H1 (cell line): ENCODE measurements at places on chromosomes 5 and 9. TPM values are rescaled to one million over a fixed set of nuclear protein-coding genes. Genes with fewer than 3 reads are reported as not detected.

DNA sequence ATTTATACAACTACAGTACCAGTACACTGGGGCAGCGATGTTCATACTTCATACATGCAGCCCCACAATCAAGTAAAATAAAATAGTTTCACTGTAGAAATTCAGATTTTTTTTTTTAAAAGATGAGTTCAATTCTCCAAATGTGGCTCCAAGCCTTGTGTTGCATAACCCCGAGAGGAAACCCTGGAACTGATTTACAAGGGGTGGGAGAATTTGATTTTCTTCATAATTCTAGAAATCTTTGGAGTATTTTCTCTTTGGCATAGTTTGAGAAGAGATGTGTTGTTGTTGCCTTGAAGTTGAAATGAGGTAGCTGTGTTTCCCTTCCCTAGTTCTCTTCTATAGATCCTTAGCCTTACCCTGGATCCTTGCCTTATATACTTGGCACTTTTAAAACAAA, 3.1 kb downstream of the RHOBTB3 start:
- H3K4me1 ChIP-seq: no peaks in the 10 kb centered on the region
- H3K27ac ChIP-seq: no peak overlapping the region
- no peak overlapping the region for H3K4me3 ChIP-seq
- no peaks in the 10 kb centered on the region for H3K36me3 ChIP-seq
- DNase-seq: no peak
- peaks cover 1% of the 10 kb centered on the region for H3K27me3 ChIP-seq

DNA sequence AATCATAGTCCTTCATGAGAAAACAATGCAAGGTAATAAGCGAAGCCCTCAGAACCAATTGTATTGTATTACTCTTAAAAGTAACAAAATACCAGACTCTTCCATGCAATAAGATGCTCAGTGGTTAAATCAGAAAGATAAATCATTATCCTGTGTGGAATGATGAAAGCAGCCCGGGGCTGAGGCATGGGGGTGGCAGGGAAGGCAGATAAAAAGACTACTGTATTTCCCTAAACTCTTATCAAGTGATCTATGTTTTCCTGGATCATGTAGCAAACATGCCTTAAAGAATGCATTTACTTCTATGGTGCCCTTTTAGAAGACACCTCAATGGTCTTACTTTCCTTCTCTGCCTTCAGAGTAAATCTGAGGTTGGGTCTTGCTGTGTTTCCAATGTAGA, 105.6 kb upstream of the DAPK1 start:
- DNase-seq: no peak
- no peaks in the 10 kb centered on the region for H3K27me3 ChIP-seq
- no peak overlapping the region for H3K4me3 ChIP-seq
- H3K27ac ChIP-seq: no peak overlapping the region
- no peaks in the 10 kb centered on the region for H3K36me3 ChIP-seq
- peaks cover 9% of the 10 kb centered on the region; the same call in 1 of the 2 replicates for H3K4me1 ChIP-seq

GRCh38 chr9:114072184-114073140, 5.6 kb downstream of the AMBP start:
- DNase-seq: no peak
- peaks cover under 1% of the 10 kb centered on the region; the same call in 1 of the 2 replicates for H3K27me3 ChIP-seq
- H3K4me1 ChIP-seq: no peaks in the 10 kb centered on the region
- H3K4me3 ChIP-seq: no peak overlapping the region
- no peak overlapping the region for H3K27ac ChIP-seq
- no peaks in the 10 kb centered on the region for H3K36me3 ChIP-seq

DNA sequence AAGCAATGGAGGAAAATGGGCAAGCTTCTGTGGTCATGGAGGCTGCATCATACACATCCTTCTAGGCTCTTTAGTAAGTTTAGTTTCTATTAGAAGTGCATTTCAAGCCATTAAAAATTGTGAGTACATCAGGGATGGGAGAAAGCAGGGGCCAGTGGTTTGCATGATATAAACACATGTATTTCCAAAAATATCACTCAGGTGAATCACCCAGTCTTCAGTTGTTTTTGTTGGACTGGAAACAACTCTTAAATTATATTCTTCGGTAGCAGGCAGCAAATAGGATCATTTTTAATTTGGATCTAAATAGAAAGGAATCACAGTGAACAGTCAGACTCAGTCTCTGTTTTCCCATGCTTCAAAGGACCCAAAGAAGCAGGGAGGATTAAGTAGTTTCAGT, 657.9 kb downstream of the TLR4 start:
- no peaks in the 10 kb centered on the region for H3K27me3 ChIP-seq
- no peak overlapping the region for H3K27ac ChIP-seq
- no peaks in the 10 kb centered on the region for H3K36me3 ChIP-seq
- DNase-seq: no peak

GRCh38 chr5:117131048-117131679, 556.5 kb upstream of the SEMA6A start:
- no peak for DNase-seq
- no peak overlapping the region for H3K4me3 ChIP-seq
- no peaks in the 10 kb centered on the region for H3K4me1 ChIP-seq
- H3K27ac ChIP-seq: no peak overlapping the region

GRCh38 chr5:162187371-162187770, 119.8 kb downstream of the GABRG2 start:
- DNase-seq: no peak
- H3K4me3 ChIP-seq: no peak overlapping the region
- no peaks in the 10 kb centered on the region for H3K36me3 ChIP-seq

DNA sequence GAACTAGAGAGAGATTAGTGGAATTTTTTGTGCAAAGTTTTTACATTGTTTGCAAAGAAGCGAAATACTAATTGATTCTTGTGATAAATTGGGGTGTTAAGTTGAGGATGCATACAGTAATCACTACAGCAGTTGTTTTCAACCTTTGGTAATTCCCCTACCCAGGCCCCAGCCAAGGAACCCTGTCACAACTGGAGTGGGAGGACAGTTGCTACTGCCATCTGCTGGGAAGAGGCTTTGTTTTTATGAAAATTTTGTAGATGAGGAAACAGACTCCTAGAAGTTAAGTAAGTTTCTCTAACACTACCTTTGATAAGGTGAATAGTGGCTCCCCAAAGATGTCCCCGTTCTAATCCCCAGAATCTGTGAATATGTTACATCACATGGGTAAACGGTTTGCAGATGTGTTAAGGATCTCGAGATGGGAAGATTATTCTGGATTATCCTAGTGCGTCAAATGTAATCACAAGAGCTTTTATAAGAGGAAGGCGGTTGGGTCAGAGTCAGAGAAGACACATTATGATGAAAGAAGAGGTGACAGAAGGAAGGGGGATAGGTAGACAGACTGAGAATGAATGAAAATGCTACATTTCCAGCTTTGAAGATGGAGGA, 34.0 kb upstream of the PPP1R2B start:
- no peaks in the 10 kb centered on the region for H3K36me3 ChIP-seq
- H3K27ac ChIP-seq: no peak overlapping the region

DNA sequence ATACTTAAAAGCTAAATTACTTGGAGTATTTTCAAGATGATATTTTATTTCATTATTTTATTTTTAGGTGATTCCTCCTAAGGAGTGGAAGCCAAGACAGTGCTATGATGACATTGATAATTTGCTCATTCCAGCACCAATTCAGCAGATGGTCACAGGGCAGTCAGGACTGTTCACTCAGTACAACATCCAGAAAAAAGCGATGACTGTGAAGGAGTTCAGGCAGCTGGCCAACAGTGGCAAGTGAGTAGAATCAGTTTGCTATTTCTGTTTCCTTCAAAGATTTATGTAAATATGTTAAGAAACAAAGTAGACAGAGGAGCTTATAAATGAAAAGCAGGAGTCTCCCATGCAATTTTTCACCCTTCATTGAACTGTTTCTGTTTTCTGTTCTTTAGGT, 47.8 kb downstream of the KDM4C start:
- no peak overlapping the region for H3K4me3 ChIP-seq
- peak; percentile 3 for DNase-seq
- no peaks in the 10 kb centered on the region for H3K4me1 ChIP-seq
- H3K27me3 ChIP-seq: no peaks in the 10 kb centered on the region

DNA sequence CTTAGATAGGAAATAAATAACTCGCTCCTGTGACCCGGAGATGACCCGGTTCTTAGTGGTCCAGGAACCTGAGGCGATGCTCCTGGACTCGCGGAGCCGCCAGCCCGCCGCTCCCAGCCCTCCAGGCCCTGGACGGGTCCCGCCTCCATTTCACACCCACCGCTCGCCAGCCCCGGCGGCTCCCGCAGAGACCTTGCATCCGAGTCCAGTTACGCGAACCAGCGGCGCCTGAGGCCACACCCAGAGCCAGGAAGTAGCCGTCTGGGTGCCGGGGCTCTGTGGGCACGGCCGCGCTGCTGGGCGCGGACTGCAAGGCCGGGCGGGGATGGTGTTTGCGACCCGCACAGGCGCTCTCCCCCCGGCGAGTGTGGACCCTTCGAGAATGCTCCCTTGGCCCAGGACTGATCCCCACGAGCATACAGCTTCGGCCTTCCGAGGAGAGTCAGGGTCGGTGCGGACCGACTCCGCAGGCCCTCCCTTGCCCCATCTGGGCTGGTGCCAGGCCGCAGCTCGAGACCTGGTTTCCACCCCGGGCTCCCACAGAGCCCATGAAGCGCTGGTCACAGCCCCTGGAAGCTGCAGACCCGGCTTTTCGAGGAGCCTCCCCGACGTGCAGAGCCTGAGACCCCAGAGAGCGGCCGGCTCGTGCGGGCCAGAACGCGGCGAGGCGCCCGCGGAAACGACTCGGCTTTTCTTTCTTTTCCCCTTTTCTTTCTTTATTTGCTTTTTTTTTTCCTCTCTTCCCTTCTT, 5.2 kb upstream of the BARX1 start:
- H3K27me3 ChIP-seq: peaks cover 75% of the 10 kb centered on the region
- H3K27ac ChIP-seq: no peak overlapping the region
- H3K4me3 ChIP-seq: no peak overlapping the region
- H3K36me3 ChIP-seq: no peaks in the 10 kb centered on the region
- H3K4me1 ChIP-seq: no peaks in the 10 kb centered on the region

GRCh38 chr5:87069974-87070608, 197.6 kb upstream of the RASA1 start:
- H3K4me3 ChIP-seq: no peak overlapping the region
- H3K27me3 ChIP-seq: no peaks in the 10 kb centered on the region
- no peaks in the 10 kb centered on the region for H3K4me1 ChIP-seq
- no peak overlapping the region for H3K27ac ChIP-seq

- H3K27me3 ChIP-seq: no peaks in the 10 kb centered on the region
- no peak for DNase-seq
- no peak overlapping the region for H3K4me3 ChIP-seq
- no peaks in the 10 kb centered on the region for H3K36me3 ChIP-seq
- no peaks in the 10 kb centered on the region for H3K4me1 ChIP-seq
- H3K27ac ChIP-seq: no peak overlapping the region
Measured at GRCh38 chr9:2966565-2967300, 122.8 kb upstream of the PUM3 start.

The MAPK9 gene
- total RNA-seq: 37.9 and 43.7 TPM in 2 replicates

The SEC61B gene
- total RNA-seq: 155 and 163 TPM in 2 replicates

The FBP2 gene
- not detected in 2 replicates for total RNA-seq

The ZNF462 gene
- total RNA-seq: 154 and 163 TPM in 2 replicates

The TENT4A gene
- 22.4 and 25.1 TPM in 2 replicates for total RNA-seq

The SAXO1 gene
- 0.20 TPM in 1 of 2 replicates, not detected in the other for total RNA-seq

The ADAMTS13 gene
- 5.1 and 5.8 TPM in 2 replicates for total RNA-seq
